COR-L47 (cell line): ENCODE measurements at places on chromosomes 16 and 17.

DNA sequence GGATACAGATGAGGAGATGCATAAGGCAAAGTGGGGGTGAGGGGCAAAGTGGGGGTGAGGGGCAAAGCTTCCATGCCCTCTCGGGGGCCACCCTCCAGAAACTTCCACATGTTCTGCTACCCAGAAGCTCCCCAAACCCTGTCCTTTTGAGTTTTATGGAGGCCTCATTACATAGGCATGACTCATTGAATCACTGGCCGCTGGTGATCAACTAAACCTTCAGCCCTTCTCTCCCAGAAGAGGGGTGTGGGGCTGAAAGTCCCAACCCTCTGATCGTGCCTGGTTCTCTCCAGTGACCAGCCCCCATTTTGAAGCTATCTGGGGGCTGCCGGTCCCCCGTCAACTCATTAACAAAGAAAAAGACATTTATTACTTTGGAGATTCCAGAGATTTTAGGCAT is 27.5 kb downstream of the ITGAE start:
- DNase-seq: no peak

- no peak for DNase-seq
Measured at GRCh38 chr16:47503936-47504335, 42.8 kb downstream of the PHKB start.

- no peak for DNase-seq
Measured at GRCh38 chr16:48378836-48379235, 6.4 kb downstream of the SIAH1 start.

DNA sequence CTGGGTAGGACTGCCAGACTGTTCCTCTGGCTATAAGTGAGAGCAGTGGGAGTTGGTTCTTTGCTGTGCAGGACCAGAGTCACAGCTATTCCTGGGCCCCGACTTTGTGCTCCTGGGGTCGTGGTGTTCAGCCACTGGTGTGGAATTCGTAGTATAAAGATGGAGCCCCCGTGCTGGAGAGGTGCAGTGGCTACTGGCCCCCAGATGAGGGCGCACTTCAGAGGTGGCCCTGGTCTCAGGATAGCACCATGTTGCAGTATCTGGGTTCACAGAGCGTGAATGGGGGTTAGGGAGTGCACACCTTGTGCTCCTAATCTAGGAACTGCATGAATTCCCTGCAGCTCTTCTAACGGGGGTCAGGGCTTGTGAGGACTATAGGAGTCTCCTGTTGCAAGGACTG is 21.1 kb downstream of the TANC2 start:
- no peak for DNase-seq

DNA sequence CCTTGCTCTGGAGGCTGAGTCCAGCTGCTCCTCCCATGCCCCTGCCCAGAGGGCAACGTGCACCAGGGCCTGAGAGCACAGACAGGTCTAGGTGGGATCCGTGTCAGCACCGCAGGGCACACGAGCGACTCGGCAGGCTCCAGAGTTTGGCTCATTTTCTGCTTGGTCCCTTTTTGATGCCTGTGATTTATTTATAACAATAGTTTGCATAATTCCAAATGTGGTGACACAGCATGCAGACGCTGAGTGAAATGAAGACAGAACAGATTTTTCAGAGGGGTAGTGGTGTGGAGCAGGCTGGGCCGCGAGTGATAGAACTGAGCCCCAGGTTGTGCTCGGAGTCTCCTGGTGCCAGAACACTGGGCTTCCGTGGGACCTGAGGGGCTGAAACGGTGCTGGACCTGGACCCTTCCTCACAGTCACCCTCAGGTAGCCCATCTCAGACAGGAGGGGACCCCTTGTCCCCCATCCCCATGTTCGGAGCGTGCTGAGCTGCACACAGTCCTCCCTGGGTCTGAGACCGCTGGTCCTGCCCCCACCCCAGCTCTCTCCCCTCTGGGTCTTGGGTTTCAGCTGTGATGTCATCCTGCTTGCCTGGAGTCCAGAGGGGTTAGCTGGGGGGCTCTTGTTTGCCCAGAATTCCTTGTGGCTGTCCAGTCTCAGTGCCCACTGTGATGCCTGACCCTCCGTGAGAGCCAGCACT is 95.9 kb downstream of the METRNL start:
- DNase-seq: no peak
